ENCODE measurements at places on chromosomes 12 and 14. TPM values are rescaled to one million over a fixed set of nuclear protein-coding genes. Genes with fewer than 3 reads are reported as not detected.

The ASIC1 gene
- total RNA-seq = 3.5 TPM

The C12orf50 gene
- not detected for total RNA-seq

The CLEC7A gene
- not detected for total RNA-seq

The LHX5 gene
- not detected for total RNA-seq

The GALNT16 gene
- total RNA-seq = 1.7 TPM

The CLECL1 gene
- total RNA-seq = not detected

All from smooth muscle cell of the pulmonary artery (primary cell).